ENCODE measurements at places on chromosomes 7 and 10. TPM values are rescaled to one million over a fixed set of nuclear protein-coding genes. Genes with fewer than 3 reads are reported as not detected.

DNA sequence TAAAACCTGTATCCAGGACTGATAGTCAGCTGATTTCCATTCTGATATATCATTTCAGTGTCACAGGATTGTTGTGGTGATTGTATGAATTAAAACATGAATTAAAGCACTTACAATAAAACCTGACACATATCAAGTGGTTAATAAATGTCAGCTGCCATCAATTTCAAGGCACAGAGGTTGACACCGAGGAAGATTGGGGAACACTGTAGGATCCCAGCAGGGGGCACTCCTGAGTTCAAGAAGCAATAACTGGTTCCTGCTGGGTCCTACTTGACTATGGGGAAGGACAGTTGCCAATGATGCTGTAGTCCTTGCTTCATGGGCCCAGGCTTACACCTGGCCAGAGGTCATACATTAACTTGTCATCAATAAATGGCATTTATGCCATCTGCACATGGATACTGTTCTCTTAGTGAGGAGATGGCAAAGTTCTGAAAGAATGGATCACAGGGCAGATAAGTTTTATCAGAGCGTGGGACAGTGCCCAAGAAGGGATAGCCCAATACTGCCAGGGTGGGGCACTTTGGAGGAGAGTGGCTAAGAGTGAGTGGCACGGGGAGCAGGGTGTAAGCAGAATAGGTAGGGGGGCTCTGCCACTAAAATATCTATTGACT lies 24.1 kb downstream of the FZD1 start:
- peak; percentile 71 for DNase-seq

The LIPN gene
- 0.58 TPM for total RNA-seq

- no peak for DNase-seq
These were observed 130.7 kb upstream of the NOBOX start for GRCh38 chr7:144534196-144534595.

The CPA2 gene
- 0.72 TPM for total RNA-seq

GRCh38 chr7:68980011-68980410 lies 618.3 kb upstream of the AUTS2 start:
- no peak for DNase-seq

The NPC1L1 gene
- total RNA-seq: 1.1 TPM

GRCh38 chr10:125227546-125227945 lies 67.2 kb upstream of the CTBP2 start:
- no peak for DNase-seq

- no peak for DNase-seq
These were observed 40.5 kb upstream of the HERPUD2 start for GRCh38 chr7:35735396-35735795.

GRCh38 chr10:15300697-15301096 lies 70.4 kb downstream of the FAM171A1 start:
- no peak for DNase-seq

DNA sequence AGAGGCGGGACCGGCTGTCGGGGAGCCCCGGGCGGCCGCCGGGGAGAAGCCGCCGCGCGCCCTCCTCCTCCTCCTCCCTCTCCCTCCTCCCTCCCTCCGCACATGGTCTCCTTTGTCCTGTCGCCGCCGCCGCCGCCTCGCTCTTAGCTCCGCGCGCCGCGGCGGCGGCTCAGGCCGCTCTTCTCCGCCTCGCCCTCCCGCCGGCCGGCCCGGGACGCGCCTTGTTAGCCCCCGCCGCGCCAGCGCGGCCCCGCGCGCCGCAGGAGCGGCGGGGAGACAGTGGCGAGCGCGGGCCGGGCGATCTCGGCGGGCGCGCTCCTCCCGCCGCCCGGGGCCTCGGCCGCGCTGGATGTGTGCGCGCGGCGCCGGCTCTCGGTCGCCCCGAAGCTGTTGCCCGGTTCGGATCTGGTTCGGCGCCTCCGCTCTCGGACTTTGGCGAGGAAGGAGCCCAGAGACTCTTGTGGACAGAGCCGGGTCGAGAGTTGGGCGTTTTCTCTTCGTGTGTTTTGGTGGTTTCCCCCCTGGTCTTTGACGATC lies 437.4 kb upstream of the GALNT17 start:
- DNase-seq: no peak

The CALHM1 gene
- total RNA-seq: not detected

- peak; percentile 64 for DNase-seq
These were observed 120.1 kb downstream of the ARHGAP12 start for GRCh38 chr10:31808258-31809218.

- no peak for DNase-seq
These were observed 2.3 kb downstream of the ARHGAP22 start for GRCh38 chr10:48602401-48603135.

The NME8 gene
- total RNA-seq: 2.0 TPM

The PIP gene
- total RNA-seq: not detected

GRCh38 chr10:35331894-35332640 lies 4.2 kb upstream of the CCNY start:
- no peak for DNase-seq

Measured in aorta (tissue), 5 donors.